Kidney tubule cell (primary cell): ENCODE measurements at places on chromosomes 6 and 20.

DNA sequence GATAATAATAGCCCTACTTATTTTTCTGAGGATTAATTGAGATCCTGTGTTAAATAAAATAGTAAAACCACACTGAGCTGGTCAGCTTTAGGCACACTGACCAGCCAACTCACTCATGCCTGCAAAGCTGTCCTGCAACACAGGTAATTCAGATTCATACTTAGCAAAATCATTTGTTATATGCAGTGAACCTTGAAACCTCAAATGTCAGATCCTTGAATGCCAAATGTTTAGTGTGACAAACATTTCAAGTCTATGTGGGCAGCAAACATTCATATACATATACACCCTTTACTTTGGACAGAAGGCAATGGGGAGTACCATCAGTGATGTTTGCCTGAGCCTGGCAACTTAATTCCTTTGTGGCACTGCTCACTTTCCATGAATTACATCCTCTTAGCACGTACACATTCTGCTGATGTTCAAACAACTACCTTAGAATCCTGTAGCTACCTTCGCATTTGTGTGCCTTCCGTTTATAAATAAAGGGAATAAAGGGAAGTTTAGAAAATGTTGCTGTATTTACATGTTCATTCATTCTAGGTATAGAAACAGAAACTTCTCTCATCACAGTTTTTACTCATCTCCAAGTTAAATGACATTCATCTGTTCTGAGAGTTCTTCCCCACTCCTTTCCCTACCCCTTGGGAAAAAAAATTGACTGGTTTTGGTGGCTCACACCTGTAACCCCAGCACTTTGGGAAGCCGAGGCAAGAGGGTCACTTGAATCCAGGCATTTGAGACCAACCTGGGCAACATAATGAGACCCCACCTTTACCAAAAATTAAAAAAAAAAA lies 140.8 kb downstream of the ZFAND3 start:
- peak; percentile 52 for DNase-seq

DNA sequence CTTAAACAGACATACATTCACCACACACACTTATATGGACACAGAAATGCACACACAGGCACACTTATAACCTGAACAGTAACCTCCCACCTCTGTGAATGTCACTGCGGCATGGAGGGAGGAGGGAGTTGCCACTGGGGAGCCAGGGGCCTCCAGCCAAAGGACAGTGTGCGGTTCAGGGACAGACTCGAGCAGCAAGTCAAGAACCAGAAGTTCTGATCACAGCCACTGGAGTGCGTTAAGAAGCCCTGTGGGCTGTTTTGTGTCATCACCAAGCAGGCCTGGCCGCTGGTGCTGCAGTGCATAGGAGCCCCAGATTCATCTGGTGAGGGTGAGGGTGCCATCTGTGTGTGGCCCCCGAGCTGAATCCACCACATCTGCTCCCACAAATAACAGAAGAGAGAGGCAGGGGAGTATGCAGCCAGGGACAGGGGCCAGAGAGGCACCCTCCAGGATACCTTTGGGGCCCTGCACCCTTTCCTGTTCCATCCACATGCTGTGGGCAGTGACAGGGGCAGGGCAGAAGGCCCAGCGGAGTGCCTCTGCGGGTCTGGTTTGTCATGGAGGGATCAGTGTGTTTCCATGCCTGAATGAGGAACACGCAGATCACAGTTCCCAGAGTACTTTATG lies 20.3 kb downstream of the SYNDIG1 start:
- no peak for DNase-seq

DNA sequence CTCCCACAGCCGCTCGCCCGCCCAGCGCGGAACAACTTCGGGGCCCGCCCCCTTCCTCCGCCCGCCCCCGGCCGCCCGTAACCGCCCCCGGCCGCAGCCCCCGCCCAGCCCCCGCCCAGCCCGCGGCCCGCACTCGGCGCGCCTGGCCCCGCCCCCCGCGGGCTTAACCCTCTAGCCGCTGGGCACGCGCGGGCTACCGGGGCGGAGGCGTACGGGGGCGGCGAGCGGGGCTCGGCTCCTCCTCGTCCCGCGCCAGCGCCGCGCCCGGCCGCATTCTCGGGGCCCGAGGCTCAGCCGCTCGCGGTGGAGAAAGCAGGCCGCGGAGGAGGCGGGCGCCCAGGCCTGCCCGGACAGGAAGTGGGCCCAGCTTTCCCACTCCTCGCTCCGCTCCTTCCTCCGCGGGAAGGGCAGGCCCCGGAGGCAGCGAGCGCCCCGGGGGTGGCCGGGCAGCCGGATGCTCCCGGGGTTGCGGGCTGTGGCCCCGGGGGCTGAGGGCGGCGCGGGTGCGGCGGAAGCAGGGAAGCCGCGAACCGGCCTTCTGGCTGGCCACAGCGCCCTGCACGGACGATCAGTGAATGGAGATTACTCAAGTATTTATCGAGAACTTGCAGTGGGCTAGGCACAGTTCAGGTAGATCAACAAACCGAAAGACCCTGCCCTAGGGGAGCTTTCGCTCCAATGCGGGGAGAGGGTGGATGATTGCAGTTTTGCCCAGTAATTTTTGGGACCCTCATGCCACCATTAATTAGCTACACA lies at the start of gene TRAM2:
Gene TRAM2, minus strand, starts transcription at position 39 of the 756 bp plus-strand sequence. CDS start 145 bp downstream, outside the sequence.
- peak; percentile 90 for DNase-seq

DNA sequence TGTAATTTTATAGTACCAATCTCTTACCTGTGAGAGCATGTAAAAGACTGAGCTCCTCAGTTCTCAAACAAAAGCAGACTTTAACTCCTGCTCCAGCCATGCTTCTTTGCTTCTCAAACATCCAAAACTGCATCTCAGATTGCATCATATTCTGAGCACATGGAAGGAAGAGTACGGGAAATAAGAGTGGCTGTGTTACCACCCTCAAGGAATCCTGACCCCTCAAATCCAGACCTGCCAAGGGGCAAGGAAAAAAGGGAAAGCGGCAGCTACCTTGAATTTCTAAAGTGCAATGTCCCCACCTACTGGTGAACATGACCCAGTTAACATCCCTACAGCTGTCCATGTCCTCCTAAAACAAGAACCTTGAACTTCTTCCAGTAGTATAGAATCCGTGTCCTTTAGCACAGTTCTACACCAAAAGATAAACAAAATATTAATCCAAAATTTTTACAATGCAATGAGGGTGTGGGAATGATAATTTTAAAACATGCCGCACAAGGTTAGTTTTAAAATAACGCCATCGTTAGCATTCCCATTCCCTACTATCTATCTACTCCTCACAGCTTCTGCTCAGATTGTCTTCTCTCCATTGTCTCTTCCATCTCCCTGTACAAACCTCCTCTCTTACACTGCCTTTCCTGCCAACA lies 34.1 kb upstream of the HLA-DQB1 start:
- peak; percentile 67 for DNase-seq

- no peak for DNase-seq
Observed at GRCh38 chr6:104591573-104592334, 268.0 kb downstream of the HACE1 start.

- no peak for DNase-seq
Observed at GRCh38 chr20:48310305-48310704, 517.5 kb downstream of the PREX1 start.

DNA sequence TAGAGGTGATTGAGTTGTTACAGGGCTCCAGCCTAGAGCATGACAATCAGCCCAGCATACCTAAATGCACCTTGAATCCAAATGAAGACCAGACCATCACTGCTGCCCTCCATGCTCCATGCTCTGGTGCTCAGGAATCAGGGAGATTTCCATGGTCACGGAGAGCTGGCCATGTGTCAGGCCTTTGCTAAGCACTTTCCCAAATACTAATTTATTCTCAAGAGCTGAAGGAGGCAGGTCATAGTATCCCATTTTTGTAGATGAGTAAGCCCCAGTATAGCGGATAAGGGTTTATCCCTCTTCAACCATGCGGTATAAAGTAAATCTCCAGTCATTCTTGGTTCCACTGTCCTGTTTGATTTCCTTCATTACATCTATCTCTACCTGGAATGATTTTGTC lies 240.8 kb downstream of the TFAP2A start:
- peak; percentile 59 for DNase-seq

GRCh38 chr6:14876778-14877613 lies 368.9 kb upstream of the JARID2 start:
- DNase-seq: peak; percentile 86
